MCF 10A (cell line): ENCODE measurements at places on chromosomes 6 and 20. TPM values are rescaled to one million over a fixed set of nuclear protein-coding genes. Genes with fewer than 3 reads are reported as not detected.

DNA sequence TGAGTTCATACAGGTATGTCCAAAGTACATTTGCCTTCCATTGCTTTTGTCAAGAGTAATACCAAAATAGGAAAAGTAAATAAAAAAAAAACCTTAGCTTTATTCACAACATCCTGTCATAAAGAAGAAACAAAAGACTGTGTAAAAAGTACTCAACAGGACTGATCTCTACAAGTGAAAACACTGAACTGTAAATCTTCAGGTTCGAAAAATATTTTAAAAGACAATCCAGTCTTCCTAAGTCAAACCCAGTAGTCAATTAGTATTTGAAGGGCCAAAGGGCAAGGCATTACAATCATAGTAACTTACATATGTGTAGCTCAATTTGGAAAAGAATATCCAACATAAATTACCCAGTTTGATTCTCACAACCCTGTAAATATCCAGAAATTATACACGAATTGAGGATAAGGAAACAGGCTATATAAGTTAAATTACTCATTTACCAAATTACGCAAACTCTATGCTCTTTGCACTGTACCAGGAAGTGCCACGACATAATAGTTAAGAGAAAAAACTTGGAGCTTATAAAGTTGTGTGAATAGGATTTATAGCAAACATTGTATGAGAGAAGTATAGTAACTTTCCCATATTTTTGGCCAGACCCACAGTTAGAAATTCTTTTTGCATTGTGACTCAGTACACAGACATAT lies 21.2 kb downstream of the PTPRK start:
- DNase-seq = no peak

DNA sequence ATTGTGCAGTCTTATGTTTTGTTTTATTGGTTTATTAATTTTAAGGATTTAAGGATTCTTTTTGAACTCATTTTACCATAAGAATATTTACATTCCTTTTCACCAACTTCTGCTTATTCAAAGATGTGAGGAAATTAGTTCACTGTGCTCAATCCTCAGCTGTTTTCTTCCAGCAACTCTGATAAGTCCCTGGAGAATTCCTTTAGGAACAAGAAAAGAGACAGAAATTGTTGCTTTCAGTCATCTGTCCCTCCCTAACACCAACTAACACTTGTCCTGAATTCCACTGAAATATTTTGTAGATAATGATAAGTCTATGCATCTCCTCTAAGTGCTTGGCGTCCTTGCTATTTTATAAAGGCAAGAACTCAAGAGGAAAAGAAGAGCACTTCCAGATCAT lies 334.8 kb upstream of the MARCKS start:
- DNase-seq = no peak

DNA sequence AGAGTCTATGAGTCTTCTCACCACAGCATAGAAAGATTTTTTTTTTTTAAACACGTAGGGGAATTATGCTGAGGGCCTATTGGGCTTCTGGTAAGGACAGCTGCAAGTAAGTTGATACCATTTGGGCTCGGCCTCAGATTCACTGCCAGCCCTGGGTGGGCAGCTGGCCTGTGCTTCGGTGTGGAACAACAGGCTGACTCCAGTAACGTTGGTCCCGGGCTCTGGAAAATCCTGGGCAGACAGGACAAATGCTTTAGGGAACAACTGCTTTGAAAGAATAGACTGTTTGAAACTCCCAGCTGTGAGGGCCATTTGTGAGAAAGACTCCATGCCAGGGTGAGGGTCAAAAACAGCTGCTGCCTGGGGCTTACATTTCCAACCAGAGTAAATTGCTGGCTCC lies 366.5 kb downstream of the QKI start:
- no peak for DNase-seq

Gene CENPQ
- total RNA-seq = 3.9 and 5.4 TPM in 2 replicates

Gene NUS1
- total RNA-seq = 54.7 and 59.4 TPM in 2 replicates
